ENCODE measurements at places on chromosomes 11 and 22. TPM values are rescaled to one million over a fixed set of nuclear protein-coding genes. Genes with fewer than 3 reads are reported as not detected.

GRCh38 chr11:94924612-94925011 is 48.7 kb downstream of the CWC15 start:
- DNase-seq: no peak

KCNK4 gene
- not detected for total RNA-seq

DNA sequence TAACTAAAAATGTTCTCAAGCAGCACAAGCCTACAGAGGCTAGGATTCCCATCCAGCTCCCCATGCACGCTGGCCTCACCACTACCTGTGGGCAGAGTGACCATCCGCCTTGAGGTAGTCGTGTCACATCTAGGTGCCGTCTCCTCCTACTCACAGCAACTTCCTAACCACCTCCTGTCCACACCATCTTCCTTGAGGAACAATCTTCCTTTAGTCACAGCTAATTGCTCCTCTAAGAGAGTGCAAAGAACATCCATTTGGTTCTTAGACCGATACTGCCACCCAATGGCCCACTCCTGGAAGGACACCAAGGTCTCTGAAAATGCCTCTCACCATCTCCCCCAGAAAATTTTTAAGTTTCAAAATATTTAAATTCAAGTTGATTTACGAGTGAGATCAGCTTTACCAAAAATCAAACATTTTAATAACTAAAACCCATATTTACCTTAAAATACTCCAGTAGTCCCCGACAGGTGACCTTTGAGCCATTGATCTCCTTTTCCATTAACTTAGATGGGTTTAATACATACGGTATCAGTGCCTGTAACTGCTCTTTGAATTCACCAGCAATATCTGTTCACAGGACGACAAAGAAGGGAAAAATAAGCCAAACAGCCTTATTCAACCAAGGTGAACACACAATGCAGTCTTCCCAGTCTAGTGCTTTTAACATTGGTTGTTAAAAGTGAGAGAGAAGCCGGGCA is 21.7 kb upstream of the PLAAT3 start:
- peak; percentile 28 for DNase-seq

SHISAL1 gene
- total RNA-seq: not detected

CRYBB3 gene
- total RNA-seq: 0.64 TPM

GRCh38 chr22:49204599-49205482 is 622.8 kb downstream of the BRD1 start:
- DNase-seq: no peak

APOBEC3G gene
- 0.71 TPM for total RNA-seq

DNA sequence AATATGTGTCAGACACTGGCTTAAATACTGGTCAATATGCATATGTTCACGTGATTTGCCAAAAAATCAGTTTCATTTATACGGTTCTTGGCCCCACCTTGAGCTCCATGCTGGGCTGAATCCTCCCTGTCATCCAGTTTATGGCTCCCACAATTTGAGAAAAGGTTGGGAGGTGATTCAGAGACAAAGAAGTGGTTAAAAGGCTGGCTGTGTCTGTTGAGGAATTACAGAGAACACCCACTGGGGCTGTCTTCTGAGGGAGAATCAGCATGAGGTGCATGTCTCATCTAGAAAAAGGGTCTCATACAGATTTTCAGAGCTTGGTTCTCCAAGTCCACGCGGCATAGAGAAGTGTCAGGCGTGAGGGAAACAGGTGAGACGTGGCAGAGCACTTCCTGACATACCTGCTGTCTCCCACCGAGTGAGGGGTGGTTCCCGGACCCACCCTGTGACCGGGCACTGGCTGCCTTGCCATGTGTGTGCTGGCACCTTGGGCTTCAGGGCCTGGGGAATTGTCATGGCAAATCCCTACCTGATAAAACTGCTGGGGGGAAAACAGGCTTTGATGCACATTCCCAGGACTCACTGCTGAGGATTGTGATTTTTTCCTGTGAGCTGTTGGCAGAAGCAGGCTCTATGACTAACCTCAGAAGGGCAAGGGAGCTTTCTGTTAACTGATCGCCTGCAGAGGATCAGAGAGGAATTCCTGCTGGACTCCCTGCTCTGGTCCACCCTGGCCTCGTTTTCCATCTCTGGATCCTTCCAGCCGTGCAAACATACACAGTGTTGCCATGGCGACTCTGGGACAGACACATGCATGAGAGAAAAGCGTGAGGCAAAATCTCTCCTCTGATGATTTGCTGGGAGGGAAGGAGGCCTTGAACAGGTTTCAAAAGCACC is 223.6 kb downstream of the ADAMTS15 start:
- no peak for DNase-seq

BTBD18 gene
- total RNA-seq: not detected

- DNase-seq: no peak
These were observed 4.4 kb downstream of the C11orf86 start for GRCh38 chr11:66979336-66979980.

GRCh38 chr11:76231121-76231738 is 24.9 kb upstream of the WNT11 start:
- no peak for DNase-seq

GRCh38 chr22:30876221-30876751 is 92.3 kb downstream of the MORC2 start:
- DNase-seq: no peak

- DNase-seq: no peak
These were observed 102.7 kb downstream of the FAR1 start for GRCh38 chr11:13771151-13771550.

GRCh38 chr22:36008131-36008530 is 20.5 kb downstream of the RBFOX2 start:
- no peak for DNase-seq

DNA sequence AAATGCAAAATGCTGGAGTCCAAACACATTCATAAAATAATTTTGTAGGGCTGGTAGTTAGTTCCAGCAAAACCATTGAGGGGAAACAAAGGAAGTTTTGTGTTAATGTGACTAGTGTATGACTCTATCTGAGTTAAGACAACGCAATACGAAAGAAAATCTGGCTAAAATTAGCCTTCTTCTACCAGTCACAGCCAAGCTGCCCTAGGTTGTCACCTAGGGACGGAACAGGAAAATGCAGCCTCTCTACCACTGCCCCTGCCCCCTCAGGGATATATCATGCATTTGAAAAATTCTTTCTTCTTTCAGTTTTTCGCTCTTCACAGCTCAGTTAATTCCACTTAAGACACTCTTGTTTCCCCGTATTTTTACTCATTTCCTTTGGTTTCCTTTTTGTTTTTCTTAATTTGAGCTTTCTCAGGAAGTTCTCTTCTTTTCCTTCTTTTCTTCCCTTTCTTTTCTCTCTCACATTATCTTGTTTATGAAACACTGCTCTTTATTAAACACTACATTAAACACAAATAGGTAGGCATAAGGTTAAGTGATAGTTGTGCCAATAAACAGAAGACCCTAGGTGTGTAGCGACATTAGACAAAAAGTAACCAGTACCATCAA is 30.6 kb downstream of the KIRREL3 start:
- no peak for DNase-seq

DNA sequence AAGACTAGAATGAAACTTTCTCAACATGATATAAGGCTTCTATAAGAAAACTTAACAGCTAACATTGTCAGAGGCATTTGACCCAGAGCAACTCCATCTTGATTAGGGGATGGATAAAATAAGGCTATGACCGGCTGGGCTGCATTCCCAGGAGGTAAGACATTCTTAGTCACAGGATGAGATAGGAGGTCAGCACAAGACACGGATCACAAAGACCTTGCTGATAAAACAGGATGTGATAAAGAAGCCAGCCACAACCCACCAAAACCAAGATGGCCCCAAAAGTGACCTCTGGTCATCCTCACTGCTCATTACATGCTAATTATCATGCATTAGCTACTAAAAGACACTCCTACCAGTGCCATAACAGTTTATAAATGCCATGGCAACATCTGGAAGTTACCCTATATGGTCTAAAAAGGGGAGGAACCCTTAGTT is 135.2 kb downstream of the TTC28 start:
- DNase-seq: no peak

DNA sequence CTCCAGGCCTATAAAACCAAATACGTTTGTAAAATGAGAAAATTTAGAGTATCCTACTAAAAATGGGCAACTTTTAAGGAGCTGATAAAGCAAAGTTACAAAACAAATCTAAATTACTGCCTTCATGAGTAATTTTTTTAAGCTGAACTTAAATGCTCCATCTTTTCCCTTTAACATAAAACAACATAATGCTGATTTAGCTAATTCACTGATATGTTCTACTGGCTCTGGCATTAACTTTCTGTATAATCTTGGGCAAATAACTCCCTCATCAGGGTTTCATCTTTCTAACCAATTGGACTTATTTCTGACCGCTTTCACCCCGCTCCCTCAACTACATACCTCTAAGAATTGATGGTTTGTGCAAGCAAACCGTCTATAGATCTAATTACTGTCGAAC is 362 bp downstream of the OR10A3 start:
- no peak for DNase-seq

ZP1 gene
- total RNA-seq: not detected

TSGA10IP gene
- total RNA-seq: not detected

DNA sequence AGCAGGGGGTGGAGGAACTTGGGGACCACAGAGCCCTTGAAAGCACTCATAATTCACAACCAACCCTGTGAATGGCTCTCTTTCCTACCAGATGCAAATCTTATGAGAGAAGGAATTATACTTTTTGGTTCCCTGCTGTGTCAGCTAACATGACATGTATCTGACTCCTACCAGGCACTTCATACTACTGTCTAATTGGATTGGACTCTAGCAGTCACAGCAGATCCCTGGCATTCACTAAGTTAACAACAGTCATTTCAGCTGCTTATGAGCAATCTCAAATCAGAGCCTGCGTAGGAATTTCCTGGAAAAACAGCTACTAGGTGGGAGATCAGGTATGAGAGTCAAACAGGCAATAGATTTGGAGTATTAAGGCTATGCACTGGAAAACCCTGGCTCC is 11.1 kb upstream of the ENDOD1 start:
- DNase-seq: no peak

DNA sequence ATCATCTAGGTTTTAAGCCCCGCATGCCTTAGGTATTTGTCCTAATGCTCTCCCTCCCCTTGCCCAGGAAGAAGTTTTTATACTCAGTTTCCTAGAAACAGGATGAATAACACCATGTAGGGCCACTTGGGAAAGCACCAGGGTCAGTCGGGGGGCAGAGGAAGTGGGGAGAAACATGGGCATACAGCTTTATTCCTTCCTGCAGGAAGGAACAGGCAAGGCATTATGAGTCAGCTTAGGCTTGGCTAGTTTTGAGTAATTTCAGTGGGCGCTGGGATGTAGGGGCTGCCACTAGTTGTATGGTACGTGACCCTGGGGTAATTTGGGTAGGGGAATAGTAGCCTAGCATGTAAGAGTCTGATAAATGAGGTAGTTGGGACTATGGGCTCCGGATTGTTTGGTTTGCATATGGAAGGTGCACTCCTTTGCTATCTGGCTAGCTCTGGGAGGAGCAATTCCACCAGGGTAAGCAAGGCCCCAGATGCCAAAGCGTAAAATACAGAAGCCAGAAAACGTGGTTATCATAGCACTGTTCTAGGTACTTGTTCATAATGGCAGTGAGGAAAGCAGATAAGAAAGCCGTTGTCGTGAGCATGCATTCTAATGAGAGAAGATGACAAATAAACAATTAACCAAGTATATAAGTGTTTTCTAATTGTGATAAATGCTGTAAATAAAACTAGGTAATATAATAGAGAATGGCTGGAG is 24.8 kb downstream of the ACER3 start:
- DNase-seq: no peak

GRCh38 chr22:43304831-43305590 is 38.2 kb downstream of the SCUBE1 start:
- no peak for DNase-seq

DNA sequence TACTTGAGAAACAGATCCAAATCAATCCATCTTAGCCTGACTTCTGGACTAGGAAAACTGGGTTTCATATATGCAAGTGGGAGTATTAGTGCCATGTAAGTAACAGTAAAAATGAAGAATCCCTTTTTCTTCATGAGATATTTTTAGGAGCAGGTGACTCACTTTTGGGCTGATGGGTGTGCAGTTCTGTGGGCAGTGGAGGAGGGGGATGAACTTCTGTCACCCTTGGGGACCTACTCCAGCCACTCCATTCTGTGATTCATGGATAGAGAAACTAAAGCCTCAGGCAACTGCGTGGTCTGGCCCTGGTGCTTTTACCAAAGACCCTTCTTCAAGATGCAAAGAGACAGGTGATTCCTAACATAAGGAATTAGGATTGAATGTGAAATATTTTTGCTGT is 208.6 kb upstream of the NARS2 start:
- DNase-seq: no peak

GRCh38 chr22:36193171-36193570 is 8.4 kb downstream of the APOL4 start:
- DNase-seq: no peak

DNA sequence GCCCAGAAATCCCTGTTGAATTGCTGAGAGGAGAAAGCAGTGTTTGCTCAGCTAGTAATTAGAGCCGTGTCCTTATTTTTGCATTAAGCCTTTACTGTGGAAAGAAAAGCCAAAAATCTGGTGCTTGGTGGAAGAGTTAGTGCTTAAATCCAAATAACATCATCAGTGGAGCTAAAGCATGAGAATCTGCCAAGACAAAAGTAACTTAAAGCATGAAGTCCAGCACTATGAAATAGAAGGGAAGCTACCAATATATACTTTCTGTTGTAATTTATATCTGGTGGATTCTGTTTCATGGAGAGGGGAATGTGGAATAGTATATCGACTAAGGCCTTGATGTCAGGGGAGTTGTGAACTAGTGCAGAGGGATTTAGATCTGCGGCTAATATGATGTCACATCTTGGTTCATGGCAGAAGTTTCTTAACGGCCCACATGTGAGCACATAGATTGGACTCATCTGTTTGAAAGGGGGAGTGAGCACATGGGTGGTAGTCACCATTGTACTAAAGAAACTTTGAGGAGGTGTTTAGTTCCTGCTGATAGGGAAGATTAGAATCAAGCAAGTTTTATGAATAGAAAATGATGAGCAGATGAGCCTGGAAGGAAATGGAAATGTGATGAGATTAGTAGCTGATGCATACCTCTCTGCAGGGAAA is 224.4 kb upstream of the MTNR1B start:
- DNase-seq: no peak

DNA sequence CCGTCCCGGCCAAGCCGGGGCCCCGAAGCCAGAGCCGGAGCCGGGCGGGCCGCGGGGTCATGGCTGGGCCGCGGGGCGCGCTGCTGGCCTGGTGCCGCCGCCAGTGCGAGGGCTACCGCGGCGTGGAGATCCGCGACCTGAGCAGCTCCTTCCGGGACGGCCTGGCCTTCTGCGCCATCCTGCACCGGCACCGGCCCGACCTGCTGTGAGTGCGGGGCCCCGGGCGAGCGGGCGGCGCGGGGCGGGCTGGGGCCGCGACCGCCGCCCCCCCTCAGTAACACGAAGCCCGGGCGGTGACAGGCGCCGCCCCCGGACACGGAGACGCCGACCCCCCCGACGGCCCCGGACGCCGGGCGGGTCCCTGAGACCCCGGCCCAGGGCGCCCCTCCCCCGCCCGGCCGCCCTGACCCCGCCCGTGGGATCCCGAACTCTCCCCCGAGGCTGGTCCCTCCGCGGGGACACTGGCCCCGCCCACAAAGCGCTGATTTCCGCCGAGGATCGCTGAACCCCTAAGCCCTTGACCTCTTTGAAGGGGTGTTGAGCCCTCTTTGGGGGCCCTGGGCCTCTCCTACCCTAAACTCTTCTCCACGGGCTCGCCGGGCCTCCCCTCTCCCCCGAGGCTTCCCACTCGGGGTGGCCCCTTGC is 389 bp downstream of the MICALL1 start:
- DNase-seq: no peak

- no peak for DNase-seq
These were observed 266.6 kb downstream of the CADM1 start for GRCh38 chr11:115237578-115237977.

CSRP3 gene
- total RNA-seq: not detected

RIMBP3C gene
- 0.15 TPM for total RNA-seq

Data from HCT116 (cell line).